MV-4-11 (cell line): ENCODE measurements at places on chromosomes 16 and 17.

DNA sequence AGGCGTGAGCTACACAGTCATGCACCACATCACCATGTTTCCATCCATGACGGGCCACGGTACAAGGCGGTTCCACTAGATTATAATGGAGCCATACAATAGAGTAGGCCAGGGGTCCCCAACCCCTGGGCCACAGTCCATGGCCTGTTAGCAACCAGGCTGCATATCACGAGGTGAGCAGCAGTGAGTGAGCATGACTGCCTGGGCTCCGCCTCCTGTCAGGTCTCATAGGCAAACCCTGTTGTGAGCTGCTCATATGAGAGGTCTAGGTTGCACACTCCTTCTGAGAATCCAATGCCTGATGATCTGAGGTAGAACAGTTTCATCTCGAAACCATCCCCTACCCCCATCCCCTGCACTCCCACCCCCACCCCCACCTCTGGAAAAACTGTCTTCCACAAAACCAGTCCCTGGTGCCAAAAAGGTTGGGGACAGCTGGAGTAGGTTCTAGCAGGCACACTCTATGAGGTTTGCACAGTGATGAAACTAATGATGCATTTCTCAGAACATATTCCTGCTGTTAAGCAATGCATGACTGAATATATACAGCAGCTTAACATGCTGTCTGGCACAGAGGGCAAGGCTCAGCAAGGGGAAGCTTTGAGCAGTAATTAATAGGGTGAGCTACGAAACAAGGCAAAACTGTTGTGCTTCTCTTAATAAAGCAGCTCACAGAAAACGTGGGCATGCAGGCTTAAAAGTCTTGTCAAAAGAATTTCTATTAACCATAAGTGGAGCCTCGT is 108.0 kb downstream of the VPS53 start:
- DNase-seq: peak; percentile 88

DNA sequence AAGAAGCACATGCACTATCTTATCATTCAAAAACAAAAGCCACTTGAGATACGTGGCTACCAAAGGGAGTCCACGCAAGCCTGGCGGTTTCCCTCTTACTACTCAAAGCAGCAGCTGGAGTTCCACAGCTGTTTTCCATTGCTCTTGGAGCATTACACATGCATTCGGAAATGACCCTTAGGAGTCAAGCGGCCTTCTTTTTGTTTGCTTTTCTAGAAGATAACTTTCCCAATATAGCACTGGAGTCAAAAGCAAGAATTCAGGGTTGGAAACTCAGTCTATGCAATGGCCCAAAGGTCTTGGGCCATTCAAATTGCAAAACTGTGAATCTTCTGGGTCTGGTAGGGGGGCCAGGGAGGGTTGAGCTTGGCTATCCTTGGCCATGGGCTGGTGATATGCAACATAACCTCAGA is 97.8 kb upstream of the MAF start:
- DNase-seq: no peak

- DNase-seq: no peak
These were observed 1.6 kb downstream of the UBTF start for GRCh38 chr17:44217738-44218343.

DNA sequence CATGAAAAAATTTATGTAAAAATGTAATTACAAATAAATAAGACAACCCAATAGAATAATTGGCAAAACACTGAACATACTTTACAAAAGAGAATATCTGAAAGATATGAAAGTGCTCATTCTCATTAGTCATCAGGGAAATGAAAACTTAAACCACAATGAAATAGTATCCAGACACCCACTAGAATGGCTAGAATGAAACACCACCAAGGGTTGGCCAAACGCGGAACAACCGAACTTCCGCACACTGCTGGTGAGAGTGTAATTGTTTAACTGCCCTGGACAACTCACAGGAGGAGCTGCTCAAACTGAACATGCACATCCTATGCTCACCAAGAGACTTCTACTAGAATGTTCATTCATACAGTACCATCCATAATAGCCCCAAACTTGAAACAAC is 5.8 kb upstream of the ZDHHC7 start:
- peak; percentile 89 for DNase-seq

DNA sequence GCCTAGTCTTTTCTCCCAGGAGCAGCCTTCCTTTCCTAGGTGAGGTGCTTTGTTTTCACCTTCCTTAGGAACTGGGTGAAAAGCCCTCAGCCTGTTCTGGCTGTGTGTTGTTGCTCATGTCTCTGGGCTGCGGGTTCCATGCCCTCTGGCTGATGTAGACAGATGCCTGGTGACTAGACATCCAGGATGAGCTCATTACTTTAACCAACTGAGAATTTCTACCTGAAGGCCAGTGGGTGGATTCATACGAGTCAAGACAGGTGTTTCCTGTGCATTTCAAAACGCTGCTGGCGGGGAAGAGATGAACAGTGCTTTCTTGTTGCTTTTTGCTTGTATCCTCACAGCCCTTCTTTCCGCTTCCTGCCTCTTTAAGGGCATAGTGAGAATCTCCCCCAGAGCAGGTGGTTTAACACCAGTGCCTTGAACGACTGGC is 22.3 kb downstream of the SAP30BP start:
- no peak for DNase-seq

DNA sequence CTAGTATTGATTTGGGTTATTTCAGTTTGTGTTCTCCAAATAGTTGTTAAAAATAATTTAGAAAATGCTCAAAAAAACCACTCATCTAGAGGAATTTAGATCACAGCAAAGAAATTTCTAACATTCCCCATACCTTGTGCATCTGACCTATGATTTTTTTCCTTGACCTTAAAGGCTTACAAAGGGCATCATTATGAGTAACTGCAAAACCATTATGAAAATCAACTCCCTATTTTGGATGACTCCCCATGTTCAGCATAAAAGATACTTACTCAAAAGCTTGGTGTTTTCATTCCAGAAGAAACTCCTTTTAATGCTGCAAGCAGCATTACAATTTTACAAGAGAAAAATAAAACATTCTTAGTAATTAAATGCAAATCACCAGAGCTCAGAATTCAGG is 83.2 kb downstream of the GRIN2A start:
- DNase-seq: no peak

- DNase-seq: no peak
These were observed 100.4 kb upstream of the GSE1 start for GRCh38 chr16:85512808-85513115.

DNA sequence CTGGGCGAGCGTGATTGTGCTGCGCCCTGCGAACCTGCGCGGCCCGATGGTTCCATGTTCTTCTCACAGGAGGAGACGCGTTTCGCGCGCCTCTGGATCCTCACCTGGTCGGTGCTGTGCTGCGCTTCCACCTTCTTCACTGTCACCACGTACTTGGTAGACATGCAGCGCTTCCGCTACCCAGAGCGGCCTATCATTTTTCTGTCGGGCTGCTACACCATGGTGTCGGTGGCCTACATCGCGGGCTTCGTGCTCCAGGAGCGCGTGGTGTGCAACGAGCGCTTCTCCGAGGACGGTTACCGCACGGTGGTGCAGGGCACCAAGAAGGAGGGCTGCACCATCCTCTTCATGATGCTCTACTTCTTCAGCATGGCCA is 1.0 kb downstream of the FZD2 start:
- DNase-seq: no peak

GRCh38 chr17:79874329-79874981 is 35.2 kb upstream of the CBX4 start:
- peak; percentile 6 for DNase-seq
